CD8-positive, alpha-beta memory T cell (primary cell): ENCODE measurements at places on chromosomes 2 and 18.

DNA sequence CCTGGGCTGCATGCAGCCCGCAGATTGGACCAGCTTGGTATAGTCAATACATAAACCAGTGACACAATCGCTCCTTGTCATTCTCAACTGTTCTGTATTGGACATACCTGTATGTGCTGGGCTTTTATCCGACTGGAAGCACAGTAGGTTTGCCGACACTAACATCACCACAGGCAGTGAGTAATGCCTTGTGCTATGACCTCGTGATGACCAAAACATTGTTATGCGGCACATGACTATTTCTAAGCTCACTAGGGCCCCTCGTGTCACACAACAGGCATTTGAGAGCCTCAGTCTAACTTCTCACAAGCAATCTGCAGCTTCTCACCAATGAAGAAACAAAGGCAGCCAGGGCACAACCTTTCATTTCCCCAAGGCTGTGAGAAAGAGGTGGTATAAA lies 320.8 kb downstream of the AFF3 start:
- no peaks in the 10 kb centered on the region for H3K27me3 ChIP-seq
- H3K27ac ChIP-seq, result no peak overlapping the region
- no peaks in the 10 kb centered on the region for H3K36me3 ChIP-seq

GRCh38 chr2:54213082-54213481 lies 42.9 kb downstream of the TSPYL6 start:
- H3K27me3 ChIP-seq, result no peaks in the 10 kb centered on the region
- H3K27ac ChIP-seq, result no peak overlapping the region
- no peak for DNase-seq
- H3K36me3 ChIP-seq, result no peaks in the 10 kb centered on the region

DNA sequence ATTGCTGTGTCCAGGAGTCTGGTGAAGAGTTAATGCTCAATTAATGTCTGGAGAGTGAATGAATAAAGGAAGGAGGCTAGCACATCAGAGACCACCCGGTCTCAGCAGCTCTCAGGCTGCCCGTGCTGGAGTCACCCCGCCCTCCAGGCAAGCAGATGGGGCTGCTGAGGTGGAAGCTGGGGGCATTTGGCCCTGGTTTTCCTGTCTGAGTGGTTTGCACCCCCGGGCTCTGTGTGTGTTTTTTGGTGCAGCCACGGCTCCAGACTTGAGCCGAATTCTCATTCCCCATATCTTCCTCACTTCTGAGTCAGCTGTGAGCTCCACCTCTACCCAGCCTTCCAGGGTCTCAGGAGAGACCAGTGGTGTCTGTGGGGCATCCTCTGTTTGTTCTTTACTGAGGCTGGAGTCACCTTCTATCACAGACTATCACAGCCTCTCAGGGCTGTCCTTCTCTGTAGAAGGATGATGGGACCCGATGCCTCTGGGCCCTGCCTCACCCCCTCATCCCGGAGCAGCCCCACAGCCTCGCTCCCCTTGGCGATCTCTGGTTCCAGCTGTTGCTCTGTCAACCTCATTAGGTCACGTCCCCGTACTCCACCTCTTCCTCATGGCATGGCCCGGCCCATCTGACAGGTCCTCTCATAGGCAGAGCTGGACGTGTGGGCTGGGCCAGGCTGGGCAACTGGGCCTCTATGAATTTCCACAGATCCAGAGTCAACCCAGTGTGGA lies 60.8 kb downstream of the HS1BP3 start:
- no peak for DNase-seq
- H3K27ac ChIP-seq, result no peak overlapping the region
- no peaks in the 10 kb centered on the region for H3K4me1 ChIP-seq
- H3K36me3 ChIP-seq, result no peaks in the 10 kb centered on the region

- no peaks in the 10 kb centered on the region for H3K27me3 ChIP-seq
- DNase-seq, result no peak
- no peaks in the 10 kb centered on the region for H3K36me3 ChIP-seq
- no peak overlapping the region for H3K4me3 ChIP-seq
- H3K4me1 ChIP-seq, result no peaks in the 10 kb centered on the region
Measured at GRCh38 chr2:88137833-88138232, 10.0 kb upstream of the FABP1 start.
